GM20000 (cell line): ENCODE measurements at places on chromosomes 13 and 19.

- no peak for DNase-seq
Observed at GRCh38 chr19:2170987-2171348, 7.2 kb downstream of the DOT1L start.

DNA sequence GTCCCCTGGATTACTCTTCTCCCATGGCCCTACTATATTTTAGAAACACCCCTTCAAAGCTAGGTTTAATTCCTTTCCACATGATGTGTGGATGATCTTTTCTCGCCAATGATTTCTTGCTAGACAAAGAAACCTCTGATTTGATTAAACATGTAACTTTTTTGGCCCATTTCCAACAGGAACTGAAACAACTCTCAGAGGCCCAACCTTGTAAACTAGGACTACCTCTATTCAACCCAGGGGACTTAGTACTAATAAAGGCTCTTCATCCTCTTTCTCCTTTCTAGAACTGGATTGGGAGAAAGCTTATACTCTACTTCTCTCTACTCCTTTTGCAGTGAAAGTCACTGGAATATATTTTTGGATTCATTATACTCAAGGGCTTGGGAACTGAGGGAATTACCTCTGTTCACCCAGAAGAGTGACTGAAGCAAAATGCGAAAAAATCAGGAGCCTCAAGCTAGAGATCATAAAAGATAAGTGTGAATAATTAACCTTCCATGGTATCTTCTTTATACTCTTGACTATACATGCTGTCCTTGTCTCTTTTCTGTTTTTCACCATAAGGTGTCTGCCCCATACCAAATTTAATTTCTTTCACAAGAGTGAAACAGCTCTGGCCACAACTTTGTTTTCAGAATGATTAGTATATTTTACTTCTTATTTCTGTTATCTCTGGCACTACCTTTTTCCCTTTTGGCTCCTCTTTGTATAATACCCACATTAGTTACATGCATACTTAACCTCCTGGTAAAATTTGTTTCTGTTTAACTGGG, 977.6 kb downstream of the SLITRK5 start:
- DNase-seq, result no peak

DNA sequence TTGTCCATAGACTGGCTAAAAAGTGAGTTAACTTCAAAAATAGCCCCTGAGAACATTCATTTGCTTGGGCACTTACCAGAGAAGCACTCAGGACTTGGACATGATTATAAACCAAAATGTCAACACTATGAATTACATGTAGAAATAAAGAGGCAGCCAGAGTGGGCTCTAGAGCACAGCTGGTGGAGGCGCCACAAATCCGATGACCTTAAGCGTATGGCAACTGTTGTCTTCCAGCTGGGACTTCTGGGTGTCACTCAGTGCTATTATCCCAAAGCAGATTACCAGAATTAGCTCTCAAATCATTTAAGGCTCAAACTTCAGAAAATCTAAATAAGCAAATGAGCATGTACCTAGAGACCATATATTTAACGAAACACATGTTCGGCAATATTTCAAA, 1255.5 kb upstream of the SLC10A2 start:
- DNase-seq, result no peak

GRCh38 chr19:14072535-14073260, at the start of gene MISP3:
TSS of gene MISP3 (plus strand) at chr19:14072786. CDS start at chr19:14073310, 524 bp downstream.
- DNase-seq, result peak; percentile 77

GRCh38 chr19:17847538-17848366, at the start of gene JAK3:
TSS of gene JAK3 (minus strand) at chr19:17847982. CDS start at chr19:17844417, 3,565 bp downstream.
- peak; percentile 89 for DNase-seq

- no peak for DNase-seq
Observed at GRCh38 chr13:113883921-113884804, 20.3 kb upstream of the GAS6 start.

GRCh38 chr19:58243351-58243750, 14.6 kb downstream of the ZNF544 start:
- no peak for DNase-seq

DNA sequence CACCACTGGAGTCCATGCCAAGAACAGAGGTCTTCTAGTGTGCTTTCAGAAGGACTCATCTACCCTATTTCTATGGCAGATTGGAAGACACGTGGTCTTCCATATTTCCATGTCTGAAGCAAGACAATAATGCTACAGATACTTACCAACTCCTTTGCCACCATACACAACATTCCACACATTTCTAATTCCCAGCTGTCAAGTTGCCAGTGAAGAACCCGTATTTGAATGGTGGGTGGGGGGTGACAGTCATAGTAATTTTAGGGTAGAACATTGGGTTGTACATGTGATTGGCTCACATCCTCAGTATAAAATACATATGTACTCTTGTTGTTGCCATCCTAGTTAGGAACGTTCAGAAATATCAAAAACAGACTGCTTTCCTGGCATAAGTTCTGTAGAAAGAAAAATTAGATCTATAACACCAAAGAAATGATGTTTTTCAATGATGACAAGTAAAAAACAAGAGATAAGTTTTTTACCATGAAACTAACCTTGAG, 69.3 kb downstream of the LHFPL6 start:
- no peak for DNase-seq

- no peak for DNase-seq
Observed at GRCh38 chr13:80040981-80041317, 300.0 kb downstream of the SPRY2 start.

- DNase-seq, result peak; percentile 66
Observed at GRCh38 chr19:6947745-6948144, 60.4 kb downstream of the ADGRE1 start.

- no peak for DNase-seq
Observed at GRCh38 chr13:98848746-98849145, 96.3 kb upstream of the SLC15A1 start.

- no peak for DNase-seq
Observed at GRCh38 chr19:32744555-32745325, 25.2 kb downstream of the TDRD12 start.

GRCh38 chr19:48537541-48537940, 14.4 kb upstream of the SULT2B1 start:
- no peak for DNase-seq

DNA sequence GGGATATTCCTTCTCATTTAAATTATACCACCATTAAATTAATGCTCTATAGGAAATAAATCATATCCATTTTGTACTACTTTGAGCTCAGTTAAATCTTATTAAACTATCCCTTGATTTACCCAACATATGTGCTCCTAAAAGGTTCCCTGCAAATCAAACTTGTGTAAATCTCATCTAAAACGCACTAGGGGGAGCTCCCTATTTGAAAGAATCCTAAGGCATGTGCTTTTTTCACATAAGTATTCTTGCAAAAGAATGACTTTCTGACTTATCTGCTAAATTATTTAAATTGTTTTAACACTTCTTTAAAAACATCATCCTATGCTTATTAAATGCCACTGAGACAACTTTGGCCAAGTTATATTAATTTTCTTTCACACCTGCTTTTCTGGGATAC, 7.9 kb downstream of the INTS6 start:
- no peak for DNase-seq

- DNase-seq, result no peak
Observed at GRCh38 chr13:40475617-40476016, 190.8 kb downstream of the FOXO1 start.

- DNase-seq, result peak; percentile 94
Observed at GRCh38 chr13:49495783-49496762, at the start of gene PHF11. TSS of gene PHF11 (plus strand) at chr13:49495953. CDS start at chr13:49496002, 49 bp downstream.

- peak; percentile 90 for DNase-seq
Observed at GRCh38 chr19:33406521-33407139, 33.1 kb downstream of the CEBPG start.

DNA sequence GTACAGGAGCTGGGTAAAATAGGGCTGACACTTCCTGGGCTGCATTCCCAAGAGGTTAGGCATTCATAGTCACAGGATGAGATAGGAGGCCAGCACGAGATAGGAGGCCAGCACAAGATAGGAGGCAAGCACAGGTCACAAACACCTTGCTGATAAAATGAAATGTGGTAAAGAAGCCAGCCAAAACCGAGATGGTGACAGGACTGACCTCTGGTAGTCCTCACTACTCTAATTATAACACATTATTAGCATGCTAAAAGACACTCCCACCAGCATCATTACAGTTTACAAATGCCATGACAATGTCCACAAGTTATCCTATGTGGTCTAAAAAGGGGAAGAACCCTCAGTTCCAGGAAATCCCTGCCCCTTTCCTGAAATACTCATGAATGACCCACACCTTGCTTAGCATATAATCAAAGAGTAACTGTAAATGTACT, 20.9 kb upstream of the IGSF23 start:
- DNase-seq, result no peak

DNA sequence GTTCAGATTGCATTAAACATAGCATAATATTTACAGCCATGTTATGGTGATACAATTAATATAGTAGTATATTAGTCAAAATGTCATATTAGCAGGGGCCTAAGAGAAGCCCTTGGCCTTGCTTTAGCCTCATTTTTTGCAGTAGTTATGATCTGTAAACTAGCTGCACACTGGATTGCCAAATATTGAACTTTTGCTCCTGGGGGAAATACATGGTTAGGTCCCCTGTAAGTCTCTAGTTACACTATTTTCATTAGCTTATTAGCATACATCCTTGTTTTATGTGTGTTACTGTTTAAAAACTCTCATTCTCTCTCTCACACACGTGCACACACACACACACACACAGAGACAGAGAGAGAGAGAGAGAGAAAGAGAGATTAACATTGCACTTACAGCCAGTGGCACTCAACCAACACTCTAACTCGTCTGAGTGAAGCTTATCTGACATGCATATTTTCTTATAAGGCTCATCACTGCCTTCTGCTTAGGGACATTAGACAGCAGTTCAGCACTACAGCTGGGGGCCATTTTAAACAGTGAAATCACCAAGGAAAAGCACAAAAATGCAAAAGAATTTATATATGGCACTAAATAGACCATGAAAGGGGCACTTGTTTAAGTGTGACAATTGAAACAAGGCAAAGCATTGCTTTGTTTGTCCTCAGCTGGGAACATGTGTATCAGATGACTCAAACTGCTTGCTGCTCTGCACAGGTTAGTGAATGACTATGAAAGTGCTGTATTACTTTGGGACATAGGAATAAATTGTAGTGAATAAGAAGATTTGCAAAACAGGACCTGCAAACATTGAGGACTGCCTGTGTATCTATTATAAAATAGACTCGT, 278.7 kb downstream of the GPC6 start:
- no peak for DNase-seq

- no peak for DNase-seq
Observed at GRCh38 chr19:20926796-20927195, 3.7 kb downstream of the ZNF85 start.

GRCh38 chr13:52780092-52780491, 40.5 kb upstream of the CNMD start:
- DNase-seq, result no peak

DNA sequence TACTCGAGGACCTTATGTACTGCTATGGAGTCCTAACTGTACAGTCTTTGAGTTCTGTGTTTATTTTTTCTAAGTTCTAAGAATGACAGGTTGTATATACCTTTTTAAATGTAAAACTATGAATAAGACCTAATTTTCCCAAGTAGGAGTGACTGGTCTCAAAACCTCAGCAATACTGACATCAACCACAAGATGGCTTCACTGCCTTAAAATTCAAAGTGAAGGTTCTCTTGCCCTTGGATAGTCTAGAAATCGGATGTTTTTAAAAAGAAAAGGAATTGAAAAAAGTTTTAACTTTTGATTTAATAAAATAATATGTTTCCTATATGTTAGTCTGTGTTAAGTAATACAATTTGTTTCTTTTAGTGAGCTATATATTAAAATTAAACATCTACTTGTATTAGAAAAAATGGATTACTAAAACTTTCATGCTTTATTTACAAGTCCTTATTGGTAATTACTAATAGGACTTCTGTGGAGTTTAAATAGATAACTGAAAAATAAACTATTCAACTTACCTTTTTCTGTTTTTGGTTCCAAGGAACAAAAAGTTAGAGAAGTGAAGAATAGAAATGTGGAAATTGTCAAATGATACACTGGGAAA, 52.0 kb downstream of the TDRD3 start:
- peak; percentile 24 for DNase-seq

GRCh38 chr19:36686365-36687213, 823 bp upstream of the ZNF567 start:
- DNase-seq, result no peak

- DNase-seq, result no peak
Observed at GRCh38 chr13:104683789-104684188, 1617.6 kb upstream of the SLC10A2 start.

DNA sequence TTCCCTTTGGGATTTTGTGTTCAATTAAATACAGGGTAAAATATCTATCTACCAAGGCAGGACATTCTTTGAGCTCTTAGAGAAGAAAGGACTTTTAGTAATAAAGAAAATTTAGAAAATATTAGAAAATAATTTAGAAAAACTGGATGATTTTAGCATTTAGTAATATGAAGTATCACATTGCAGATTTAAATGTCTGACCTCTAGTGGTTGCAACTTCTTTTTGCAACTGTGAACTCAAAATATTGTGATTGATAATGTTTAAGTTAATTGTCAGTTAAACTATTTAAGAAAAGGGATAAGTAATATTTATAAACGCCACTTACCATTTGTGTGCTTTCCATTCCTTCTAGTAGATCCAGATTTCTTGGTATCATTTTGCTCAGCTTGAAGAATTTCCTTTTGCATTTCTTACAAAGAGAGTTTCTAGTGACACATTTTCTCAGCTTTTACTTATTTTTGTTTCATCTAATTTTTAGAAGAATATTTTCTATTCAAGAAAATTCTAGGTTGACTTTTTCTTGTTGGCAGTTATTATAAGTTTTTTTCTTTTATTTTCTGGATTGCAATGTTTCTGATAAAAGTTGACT, 10.3 kb upstream of the POSTN start:
- no peak for DNase-seq

DNA sequence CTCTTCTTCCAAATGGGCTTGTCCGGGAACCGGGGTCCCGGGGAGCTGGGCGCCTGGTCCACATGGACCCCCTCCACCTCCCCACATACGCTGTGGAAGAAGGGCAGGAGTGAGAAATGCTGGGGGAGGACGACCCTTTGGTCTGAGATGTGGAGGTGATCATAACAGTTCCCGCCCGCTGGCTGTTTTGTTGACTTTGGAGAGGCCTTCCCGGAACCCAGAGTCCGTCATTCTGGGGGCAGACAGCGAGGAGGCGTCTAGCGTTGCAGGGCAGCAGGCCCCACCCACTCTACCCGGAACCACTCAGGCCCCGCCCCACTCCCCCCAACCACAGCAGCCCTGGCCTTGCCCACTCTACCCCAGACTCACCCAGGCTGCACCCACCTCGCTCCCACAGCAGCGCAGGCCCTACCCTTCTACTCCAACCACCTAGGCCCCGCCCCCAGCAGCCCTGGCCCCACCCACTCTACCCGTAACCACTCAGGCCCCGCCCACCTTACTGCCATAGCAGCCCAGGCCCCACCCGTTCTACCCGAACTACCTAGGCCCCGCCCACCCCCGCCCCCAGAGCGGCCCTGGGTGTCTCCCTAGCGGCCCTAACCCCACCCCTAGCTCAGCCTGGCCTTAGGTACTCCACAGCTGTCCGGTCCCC, 7.1 kb downstream of the GPR108 start:
- DNase-seq, result no peak
